ENCODE measurements at places on chromosomes 2 and 18. TPM values are rescaled to one million over a fixed set of nuclear protein-coding genes. Genes with fewer than 3 reads are reported as not detected.

Gene CFC1
- total RNA-seq, result 48.4 TPM

Gene LIMS2
- 32.9 TPM for total RNA-seq

GRCh38 chr18:459814-460593, 40.5 kb downstream of the COLEC12 start:
- no peak for DNase-seq

- peak; percentile 68 for DNase-seq
These were observed 40.6 kb downstream of the LCLAT1 start for GRCh38 chr2:30487603-30488002.

GRCh38 chr2:215439404-215439803, 3.5 kb upstream of the FN1 start:
- DNase-seq, result no peak

DNA sequence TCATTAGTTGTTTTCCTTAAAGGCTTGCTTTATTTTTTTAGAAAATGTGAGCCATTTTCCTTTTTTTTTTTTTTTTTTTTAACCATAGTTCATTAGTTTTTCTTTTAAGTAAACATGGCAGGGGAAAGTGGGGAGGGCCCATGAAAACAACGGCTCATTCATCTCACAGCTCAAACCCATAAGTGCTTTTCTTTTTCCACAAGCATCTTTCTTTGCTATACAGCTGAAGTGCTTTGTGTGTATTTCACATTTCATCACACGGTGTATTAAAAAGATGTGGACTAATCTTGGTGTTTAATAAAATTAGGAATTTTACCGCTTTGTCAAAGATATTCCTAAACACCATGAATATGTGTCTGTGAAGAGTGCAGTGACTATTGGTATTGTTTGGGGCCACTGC, 41.6 kb downstream of the RHBDD1 start:
- DNase-seq, result no peak

GRCh38 chr2:136206613-136207012, 88.7 kb upstream of the CXCR4 start:
- DNase-seq, result no peak

Gene RFX8
- total RNA-seq, result not detected

DNA sequence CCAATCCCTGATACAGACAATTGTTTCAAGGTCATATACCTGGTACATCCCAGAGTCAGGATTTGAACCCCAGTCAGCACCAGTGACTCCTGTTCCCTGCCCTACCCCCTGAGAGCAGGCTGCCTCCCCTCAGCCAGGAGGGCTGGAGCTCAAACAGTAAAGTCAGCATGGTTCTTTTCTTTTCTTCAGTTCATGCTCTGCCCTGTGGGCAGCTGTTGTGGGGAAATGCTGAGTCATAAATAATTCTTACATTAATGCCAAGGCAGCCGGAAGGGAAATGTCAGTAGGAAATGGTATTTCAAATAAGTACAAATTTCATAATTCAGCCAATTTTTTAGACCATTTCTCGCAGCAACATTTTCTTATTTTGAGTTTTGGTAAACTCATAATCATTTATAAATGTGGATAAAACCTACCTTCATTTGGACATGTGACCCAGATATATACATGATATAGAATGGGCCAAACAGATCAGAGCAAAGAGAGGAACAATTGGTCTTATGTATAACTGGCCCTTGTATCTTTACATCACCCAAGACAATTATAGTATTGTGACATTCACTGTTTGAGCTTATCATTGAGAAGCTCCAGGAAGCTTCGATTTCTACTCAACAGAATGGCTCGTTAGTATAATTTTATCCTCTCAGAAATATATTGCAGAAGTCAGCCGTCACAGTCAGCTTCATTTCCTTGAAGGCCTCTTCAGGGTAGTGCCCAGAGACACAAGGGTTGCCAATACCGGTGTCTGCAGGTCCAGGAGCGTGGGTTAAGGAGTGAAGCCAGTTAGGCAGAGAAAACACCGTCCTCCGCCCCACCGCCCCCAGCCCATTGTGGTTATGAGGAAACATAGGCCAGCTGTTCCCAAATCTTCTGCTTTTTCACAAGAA, 28.0 kb upstream of the SCYGR1 start:
- DNase-seq, result no peak

DNA sequence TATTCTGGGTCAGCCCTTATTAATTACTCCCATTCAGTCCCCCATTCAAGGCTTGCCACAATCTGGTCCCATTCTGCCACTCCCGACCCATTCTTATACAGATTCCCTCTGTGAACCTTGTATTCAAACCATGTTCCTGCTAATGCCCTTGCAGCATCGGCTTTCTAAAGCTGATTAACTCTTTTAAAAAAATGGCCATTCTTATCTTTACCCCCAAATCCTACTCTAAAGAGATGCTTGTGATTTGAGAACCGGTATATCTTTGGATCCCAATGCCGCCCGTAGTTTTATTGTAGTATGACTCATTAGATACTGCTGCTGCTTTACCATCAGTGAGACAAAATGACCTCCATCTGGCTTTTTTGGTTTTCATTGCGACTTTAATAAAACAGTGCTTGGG, 72.2 kb downstream of the XRCC5 start:
- no peak for DNase-seq

Gene SH3RF3
- 1.4 TPM for total RNA-seq
